ENCODE measurements at places on chromosomes 2 and 18.

GRCh38 chr18:50745945-50746344, 73.9 kb downstream of the MRO start:
- DNase-seq: no peak

GRCh38 chr2:41932241-41933045, 115.4 kb upstream of the PKDCC start:
- DNase-seq: no peak

DNA sequence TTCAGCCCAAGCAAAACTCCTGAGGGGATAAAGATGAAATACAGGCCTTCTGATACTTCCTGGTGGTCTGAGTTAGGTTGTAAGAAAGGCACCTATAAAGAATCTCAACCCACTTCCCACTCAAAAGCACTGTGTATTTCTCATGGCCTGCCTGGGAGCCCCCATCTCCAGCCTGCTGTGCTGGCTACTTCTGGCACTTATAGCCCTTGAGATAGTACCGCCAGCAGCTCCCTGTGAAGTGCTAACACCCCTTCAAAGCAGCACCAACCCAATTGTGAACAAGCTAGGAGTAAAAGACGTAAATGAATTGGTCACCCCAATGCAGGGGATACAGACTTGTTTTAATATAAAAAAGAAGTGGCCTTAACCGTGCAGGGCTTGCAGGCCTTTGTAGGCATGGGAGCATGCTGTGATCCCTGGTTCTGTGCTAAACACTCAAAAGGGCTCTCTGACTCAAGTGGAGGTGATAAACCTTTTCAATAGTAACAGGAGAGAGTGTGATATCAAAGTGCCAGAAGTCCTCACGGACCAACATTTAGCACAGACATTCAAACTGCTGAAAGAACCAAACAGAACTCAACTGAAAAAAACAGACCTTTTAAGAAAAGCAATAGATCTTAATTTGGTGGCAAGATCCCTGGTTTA, 80.8 kb downstream of the RTN4 start:
- DNase-seq: no peak

DNA sequence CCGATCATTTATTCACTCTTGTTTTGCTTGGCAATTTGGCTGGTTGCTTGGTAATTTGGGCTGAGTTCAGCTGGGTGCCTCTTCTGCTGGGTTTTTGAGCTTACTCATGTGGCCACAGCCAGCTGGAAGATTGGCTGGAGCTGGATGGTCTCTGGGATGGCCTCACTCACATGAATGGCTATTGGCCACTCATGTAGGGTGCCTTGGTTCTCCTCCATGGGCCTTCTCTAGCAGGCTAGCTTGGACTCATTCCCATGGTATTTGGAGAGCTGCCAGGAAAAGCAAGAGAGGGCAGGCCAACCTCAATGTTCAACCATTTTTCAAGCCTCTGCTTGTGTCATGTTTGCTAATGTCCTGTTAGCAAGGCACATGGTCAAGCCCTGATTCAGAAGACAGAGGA, 16.9 kb downstream of the ZAP70 start:
- DNase-seq: no peak

- DNase-seq: no peak
Measured at GRCh38 chr2:46306330-46306751, 9.1 kb downstream of the EPAS1 start.

GRCh38 chr2:125455110-125455509, 1200.8 kb upstream of the GYPC start:
- DNase-seq: no peak

DNA sequence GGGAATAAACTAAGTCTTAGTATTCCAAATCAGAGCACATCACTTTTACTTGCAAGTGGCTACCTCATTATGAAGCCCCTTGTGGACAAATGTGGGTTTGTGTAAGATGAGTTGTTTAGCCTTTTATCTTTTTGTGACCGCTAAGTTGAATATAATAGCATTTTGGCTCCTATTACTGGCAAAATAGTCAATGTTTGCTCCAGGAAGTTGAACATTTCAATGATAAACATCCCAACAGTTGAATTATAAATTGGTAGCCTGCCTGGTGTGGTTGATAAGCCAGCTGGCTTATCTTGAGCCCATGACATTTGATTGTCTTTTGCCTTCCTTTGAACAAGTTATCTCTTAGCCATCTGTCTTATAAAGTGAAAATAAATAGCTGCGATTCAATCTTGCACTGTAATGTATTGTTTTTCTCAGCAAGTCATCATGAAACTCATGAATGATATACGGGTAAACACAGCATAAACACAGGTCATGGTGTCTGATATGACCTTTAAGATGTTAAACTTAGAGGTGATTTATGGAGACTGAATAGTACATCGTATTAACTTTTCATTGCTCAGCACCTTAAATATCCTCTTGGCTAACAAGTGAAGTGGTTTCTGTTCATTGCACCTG, 338.4 kb downstream of the SOCS6 start:
- DNase-seq: no peak

DNA sequence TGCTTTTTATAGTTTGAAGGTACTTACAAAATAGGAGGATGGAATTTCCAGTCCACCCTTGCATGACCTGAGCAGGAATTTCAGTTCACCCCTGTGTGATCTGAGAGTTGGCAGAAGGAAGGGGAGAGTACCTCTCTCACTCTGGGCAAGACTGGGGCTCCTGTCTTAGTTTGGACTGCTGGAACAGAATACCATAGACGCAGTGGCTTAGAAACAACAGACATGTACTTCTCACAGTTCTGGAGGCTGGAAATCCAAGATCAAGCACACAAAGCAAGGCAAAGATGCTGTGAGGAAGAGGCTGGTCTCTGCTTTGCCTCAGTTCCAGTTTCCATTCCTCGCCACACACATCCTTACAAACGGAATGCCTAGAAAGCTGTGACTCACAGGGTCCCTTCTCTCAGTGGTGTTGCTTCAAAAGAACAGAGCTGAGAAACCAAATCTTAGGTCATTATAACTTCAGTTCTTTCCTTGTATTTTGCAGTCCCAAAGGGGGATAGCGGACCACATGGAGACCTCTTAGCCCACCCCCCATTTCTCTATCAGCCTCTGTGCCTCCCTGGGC, 108.8 kb upstream of the HAAO start:
- no peak for DNase-seq

GRCh38 chr2:84811839-84812431, 68.9 kb downstream of the TRABD2A start:
- no peak for DNase-seq

DNA sequence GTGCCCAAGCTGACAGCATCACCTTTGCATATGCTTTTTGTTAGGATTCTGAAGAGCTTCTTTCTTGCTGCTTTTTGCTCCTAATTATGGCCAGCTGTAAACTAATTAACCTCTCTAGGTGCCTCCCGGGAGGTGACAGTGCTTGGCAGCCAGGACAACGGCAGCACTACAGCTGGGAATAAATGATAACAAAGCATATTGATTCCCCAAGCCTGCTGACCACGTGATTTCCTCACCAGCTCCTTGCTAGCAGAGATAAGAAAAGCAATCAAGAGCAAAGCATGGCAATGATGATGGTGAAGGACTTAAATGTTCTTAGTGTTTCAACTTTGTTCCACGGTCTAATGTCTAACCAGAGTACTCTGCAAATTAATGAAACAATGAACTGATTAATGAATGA, 1074.4 kb upstream of the GYPC start:
- no peak for DNase-seq

- no peak for DNase-seq
Measured at GRCh38 chr18:38635709-38636430, 1070.3 kb upstream of the CELF4 start.

DNA sequence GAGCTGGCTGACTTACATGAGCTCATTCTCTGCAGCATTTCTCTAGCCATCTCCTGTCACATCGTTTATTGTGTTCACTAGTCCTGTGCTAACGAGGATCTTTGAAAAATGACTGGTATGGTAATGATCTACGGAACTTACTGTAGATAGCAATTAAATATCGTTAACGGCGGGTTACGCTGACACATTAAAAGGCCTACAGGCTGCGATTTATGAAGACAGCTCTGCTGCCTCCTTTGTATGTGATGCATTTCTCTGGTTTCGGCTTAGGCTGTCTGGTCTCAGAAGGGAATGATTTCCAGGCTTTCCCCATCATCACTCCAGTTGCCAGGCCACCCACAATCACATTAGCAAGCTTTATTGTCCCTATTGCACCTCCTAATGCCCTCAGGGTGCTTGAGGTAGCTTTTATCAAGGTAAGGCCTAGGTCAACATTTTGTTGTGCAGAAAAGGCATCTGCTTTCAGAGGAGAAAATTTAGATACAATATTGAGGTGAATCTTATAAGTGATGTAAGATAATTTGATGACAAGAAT, 284.4 kb downstream of the SOX11 start:
- DNase-seq: no peak

DNA sequence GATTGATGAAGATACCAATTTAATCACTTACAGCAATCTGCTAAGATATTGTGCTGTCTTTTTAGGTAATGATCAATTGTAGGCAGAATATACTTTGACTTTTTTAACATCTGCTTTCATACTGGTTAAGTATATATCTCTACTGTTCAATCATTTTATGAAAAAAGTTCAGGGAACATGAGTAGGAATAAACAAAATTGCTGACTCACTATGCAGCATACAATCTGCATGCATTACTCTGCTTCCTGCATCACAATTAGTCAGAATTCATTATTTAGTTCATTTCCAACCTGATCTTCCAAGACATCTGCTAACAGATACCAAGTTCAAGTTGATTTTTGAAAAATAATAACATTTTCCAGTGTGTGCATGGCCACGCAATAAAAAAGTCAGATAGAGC, 1430.4 kb upstream of the LRRTM1 start:
- DNase-seq: no peak
